ENCODE measurements at places on chromosomes 6 and 20. TPM values are rescaled to one million over a fixed set of nuclear protein-coding genes. Genes with fewer than 3 reads are reported as not detected.

GRCh38 chr20:64001607-64002011, 20.7 kb downstream of the PRPF6 start:
- no peak overlapping the region for H3K4me3 ChIP-seq
- DNase-seq, result no peak
- H3K27me3 ChIP-seq, result no peaks in the 10 kb centered on the region
- peaks cover 5% of the 10 kb centered on the region for H3K36me3 ChIP-seq
- H3K27ac ChIP-seq, result no peak overlapping the region

GRCh38 chr6:30781743-30782424, 37.5 kb upstream of the IER3 start:
- H3K4me3 ChIP-seq, result no peak overlapping the region
- no peak for DNase-seq
- H3K4me1 ChIP-seq, result peaks cover 4% of the 10 kb centered on the region

GRCh38 chr6:100952006-100952405, 70.9 kb upstream of the ASCC3 start:
- H3K27me3 ChIP-seq, result no peaks in the 10 kb centered on the region
- H3K36me3 ChIP-seq, result no peaks in the 10 kb centered on the region
- no peak overlapping the region for H3K27ac ChIP-seq

GRCh38 chr20:62321521-62321948, 18.7 kb downstream of the ADRM1 start:
- H3K36me3 ChIP-seq, result peaks cover 2% of the 10 kb centered on the region
- DNase-seq, result no peak
- H3K27ac ChIP-seq, result no peak overlapping the region
- no peaks in the 10 kb centered on the region for H3K27me3 ChIP-seq
- H3K4me1 ChIP-seq, result no peaks in the 10 kb centered on the region

GRCh38 chr6:2589171-2589661, 161.5 kb downstream of the MYLK4 start:
- H3K27ac ChIP-seq, result no peak overlapping the region
- no peak for DNase-seq
- no peaks in the 10 kb centered on the region for H3K4me1 ChIP-seq
- no peaks in the 10 kb centered on the region for H3K36me3 ChIP-seq
- H3K4me3 ChIP-seq, result no peak overlapping the region

Gene CARMIL1
- total RNA-seq, result 11.0 TPM

Gene ENPP4
- total RNA-seq, result 13.1 TPM

Gene TCP11
- 0.25 TPM for total RNA-seq

All from neural progenitor cell (in vitro differentiated cells).